DMS153 (cell line): ENCODE measurements at places on chromosomes 3 and 15.

DNA sequence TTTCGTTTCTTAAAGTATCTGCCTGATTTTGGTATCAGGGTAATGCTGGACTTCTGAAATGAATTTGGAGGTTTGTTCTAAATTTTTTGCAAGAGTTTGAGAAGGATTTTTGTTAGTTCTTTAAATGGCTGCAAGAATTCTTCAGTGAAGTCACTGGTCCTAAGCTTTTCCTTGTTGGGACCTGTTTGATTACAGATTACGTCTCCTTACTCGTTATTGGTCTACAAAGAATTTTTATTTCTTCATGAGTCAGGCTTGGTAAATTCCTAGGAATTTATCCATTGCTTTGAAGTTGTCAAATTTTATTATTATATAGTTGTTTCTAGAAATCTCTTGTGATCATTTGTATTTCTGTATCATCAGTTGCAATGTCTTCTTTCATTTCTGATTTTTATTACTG, 196.0 kb downstream of the DPH6 start:
- no peak for DNase-seq

DNA sequence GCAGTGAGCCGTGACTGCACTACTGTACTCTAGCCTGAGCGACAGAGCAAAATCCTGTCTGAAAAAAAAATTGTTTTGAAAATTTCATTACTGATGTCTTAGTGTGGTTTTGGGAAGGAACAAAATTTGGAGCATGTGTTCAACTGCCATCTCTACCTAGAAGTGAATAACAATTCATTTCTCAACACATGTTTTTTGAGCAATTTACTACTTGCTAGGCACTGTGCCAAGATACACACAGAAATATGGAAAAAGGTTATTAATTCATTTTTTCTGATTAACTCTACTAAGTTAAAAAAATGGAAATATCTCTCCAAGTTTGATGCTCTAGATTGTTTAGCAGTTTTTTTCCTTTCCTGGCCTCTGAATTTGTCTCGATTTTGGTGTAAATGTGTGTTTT, 5.2 kb upstream of the TCF12 start:
- DNase-seq: no peak

DNA sequence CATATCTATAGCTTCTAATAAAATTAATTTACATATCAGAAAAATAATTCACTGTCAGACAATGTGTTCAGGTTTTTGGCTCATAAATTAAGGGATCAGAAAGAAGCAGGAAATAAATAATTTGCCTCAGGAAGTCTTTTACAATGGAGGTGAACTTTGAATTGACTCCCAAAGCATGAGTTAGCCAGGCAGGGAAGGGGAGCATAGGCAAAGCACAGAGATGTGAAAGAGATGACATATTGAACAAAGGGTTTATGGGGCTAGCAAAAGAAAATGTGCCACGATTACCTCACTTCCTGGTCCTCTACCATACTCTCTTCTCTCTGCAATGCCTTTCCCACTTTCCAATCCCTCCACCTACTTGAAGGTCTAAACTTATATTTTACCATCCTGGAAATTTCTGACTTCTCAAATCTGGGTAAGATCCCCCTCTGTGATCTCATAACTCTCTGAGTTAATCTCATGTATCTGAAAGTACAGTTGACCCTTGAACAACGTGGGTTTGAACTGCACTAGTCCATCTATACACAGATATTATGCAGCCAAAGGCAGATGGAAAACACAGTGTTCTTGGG, 4.1 kb upstream of the HEXA start:
- no peak for DNase-seq

- no peak for DNase-seq
These were observed 21.9 kb downstream of the FSTL1 start for GRCh38 chr3:120428924-120429323.

DNA sequence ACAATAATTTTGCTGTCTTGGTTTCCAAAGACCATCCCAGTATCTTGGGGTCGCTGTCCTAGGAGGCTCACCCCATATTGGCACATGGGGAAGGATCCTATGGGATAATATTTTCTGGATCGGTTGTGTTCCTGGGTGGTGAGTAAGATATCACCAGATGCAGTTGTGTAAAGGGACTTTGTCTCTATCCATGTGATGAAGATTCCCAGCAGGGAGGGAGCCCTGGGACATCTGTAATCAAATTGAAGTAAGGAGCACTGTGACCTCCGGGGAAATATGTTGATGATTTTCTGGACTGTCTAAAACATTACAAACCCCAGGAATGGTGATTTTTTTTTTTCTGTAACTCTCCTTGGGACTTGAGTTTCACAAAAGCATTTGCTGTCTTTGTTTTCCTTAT, 36.2 kb upstream of the LRTM1 start:
- no peak for DNase-seq

- DNase-seq: no peak
These were observed 10.1 kb downstream of the UACA start for GRCh38 chr15:70753101-70753829.

GRCh38 chr3:44729384-44729910, at the start of gene ZNF501:
TSS of gene ZNF501 (plus strand) at chr3:44729635. CDS start at chr3:44734422, 4,787 bp downstream.
- peak; percentile 81 for DNase-seq

DNA sequence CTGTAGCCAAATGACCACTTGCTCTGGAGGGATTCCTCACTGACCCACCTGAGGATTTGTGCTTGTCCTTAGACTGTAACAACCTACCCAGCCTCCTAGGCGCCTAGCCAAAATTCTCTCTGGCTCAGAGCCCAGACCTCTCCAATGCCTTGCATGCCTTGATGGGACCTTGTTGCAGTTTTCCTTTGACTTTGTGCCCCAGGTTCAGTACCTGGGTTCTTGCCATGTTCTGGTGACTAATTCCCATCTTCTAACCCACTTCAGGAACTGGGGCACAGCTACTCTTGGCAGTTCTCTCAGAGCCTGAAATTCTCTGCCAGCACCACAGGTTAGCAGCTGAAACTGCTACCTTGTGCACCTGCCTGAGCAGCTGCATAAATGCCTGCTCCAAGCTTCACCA, 27.0 kb upstream of the UBE3A start:
- DNase-seq: no peak
